ENCODE measurements at places on chromosomes 16 and 17. TPM values are rescaled to one million over a fixed set of nuclear protein-coding genes. Genes with fewer than 3 reads are reported as not detected.

GRCh38 chr16:14606102-14606501, 24.0 kb downstream of the PARN start:
- H3K27ac ChIP-seq, result no peak overlapping the region
- H3K4me3 ChIP-seq, result no peak overlapping the region
- DNase-seq, result no peak
- no peaks in the 10 kb centered on the region for H3K27me3 ChIP-seq
- peaks cover 50% of the 10 kb centered on the region for H3K36me3 ChIP-seq

DNA sequence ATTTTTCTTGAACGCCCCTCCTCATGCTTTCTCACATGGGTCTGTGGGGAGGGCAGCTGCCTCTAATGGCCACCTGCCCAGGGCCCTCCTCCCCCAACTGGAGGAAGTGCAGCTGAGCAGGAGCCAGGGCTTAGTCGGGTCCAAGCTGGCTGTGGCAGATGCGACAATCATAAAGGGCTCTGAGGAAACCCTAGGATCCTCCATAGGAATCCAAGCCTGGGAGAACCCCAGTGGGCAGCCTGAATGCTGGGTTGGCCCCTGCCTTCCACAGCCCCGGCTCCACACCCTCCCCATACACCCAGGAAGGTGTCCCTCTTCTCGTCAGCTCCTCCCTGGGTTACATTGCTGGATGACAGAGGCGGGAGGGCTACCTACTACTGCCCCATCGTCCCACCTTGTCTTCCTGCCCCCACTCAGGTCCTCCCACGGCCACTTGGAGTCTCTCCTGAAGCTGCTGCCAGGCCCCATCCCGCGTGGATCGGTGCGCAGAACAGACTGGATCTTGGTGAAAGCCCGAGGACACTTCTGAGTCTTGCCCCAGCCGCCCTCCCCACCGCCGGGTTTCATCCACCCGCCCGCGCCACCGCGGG, 15.6 kb upstream of the CBFB start:
- peaks cover 16% of the 10 kb centered on the region for H3K4me1 ChIP-seq
- H3K4me3 ChIP-seq, result peak overlapping the region; percentile 52
- H3K36me3 ChIP-seq, result no peaks in the 10 kb centered on the region
- no peak for DNase-seq

DNA sequence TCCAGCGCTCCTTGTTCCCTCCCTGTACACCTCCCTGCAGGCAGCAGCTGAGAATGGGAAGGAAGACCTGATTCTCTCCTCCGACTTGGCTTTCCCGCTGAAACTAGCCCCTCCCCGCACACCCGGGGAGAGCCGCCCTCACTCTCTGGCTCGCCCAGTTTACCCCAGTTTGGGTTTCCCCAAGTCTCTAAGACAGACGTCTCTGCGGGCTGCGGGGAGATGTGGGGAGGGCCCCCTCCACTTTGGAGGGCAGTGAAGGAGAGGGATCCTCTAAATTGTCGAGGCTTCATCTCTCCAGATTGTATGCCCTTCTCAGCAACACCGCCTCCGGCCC, 797 bp downstream of the GRB7 start:
- peaks cover 37% of the 10 kb centered on the region for H3K4me1 ChIP-seq
- peak overlapping the region; percentile 49 for H3K27ac ChIP-seq
- DNase-seq, result no peak
- H3K4me3 ChIP-seq, result peak overlapping the region; percentile 50

TRPV3 gene
- 0.26 TPM for total RNA-seq

GRCh38 chr17:76822184-76822778, 45.9 kb upstream of the MGAT5B start:
- no peak overlapping the region for H3K4me3 ChIP-seq
- H3K27ac ChIP-seq, result no peak overlapping the region
- H3K27me3 ChIP-seq, result no peaks in the 10 kb centered on the region

VKORC1 gene
- total RNA-seq, result 74.3 TPM

ALOX12B gene
- total RNA-seq, result not detected

GRCh38 chr16:66008136-66008535, 358.4 kb upstream of the CDH5 start:
- H3K36me3 ChIP-seq, result no peaks in the 10 kb centered on the region
- DNase-seq, result no peak
- no peaks in the 10 kb centered on the region for H3K27me3 ChIP-seq
- no peak overlapping the region for H3K27ac ChIP-seq
- no peaks in the 10 kb centered on the region for H3K4me1 ChIP-seq

KIF18B gene
- 1.5 TPM for total RNA-seq

DNA sequence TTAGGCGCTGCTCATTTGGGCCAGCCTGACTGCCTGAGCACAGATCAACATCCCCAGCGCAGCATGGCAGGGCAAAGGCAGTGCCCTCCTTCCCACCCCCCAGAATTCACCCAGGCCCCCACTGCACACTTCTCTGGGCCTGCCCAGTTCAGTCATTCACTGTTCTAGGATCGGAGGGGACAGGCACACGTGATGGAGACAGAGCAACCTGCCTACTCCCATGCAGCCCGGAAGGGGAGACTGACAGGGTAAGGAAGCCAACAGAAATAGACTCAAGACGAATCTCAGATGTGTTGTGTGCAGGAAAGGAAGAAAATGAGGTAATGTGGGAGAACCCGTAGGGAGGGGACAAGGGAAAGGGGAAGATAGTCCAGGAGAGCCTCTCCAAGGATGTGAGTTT, 59.2 kb upstream of the LYRM9 start:
- H3K4me1 ChIP-seq, result no peaks in the 10 kb centered on the region
- no peaks in the 10 kb centered on the region for H3K27me3 ChIP-seq
- H3K36me3 ChIP-seq, result no peaks in the 10 kb centered on the region
- no peak overlapping the region for H3K27ac ChIP-seq

- no peaks in the 10 kb centered on the region for H3K4me1 ChIP-seq
- no peak overlapping the region for H3K27ac ChIP-seq
- DNase-seq, result no peak
- H3K36me3 ChIP-seq, result no peaks in the 10 kb centered on the region
- H3K27me3 ChIP-seq, result no peaks in the 10 kb centered on the region
Measured at GRCh38 chr16:79317521-79317920, 283.0 kb downstream of the MAF start.

GRCh38 chr16:61871837-61872777, 164.1 kb downstream of the CDH8 start:
- H3K4me3 ChIP-seq, result no peak overlapping the region
- H3K4me1 ChIP-seq, result no peaks in the 10 kb centered on the region
- no peak for DNase-seq
- H3K27ac ChIP-seq, result no peak overlapping the region

GRCh38 chr17:16419929-16420271, 4.5 kb downstream of the TRPV2 start:
- H3K27ac ChIP-seq, result peak overlapping the region; percentile 51
- no peak overlapping the region for H3K4me3 ChIP-seq
- peaks cover 22% of the 10 kb centered on the region for H3K36me3 ChIP-seq
- peaks cover 40% of the 10 kb centered on the region for H3K4me1 ChIP-seq
- DNase-seq, result no peak

SLFN13 gene
- total RNA-seq, result 9.6 TPM

Data from upper lobe of left lung (tissue), 6 donors.